ENCODE measurements at places on chromosomes 11 and 22.

- DNase-seq, result no peak
These were observed 1.3 kb downstream of the TMEM86A start for GRCh38 chr11:18699848-18700261.

- peak; percentile 23 for DNase-seq
These were observed at the start of gene MAPK8IP1 for GRCh38 chr11:45885274-45885920. MAPK8IP1 (plus strand) TSS chr11:45885651; CDS start chr11:45885821, 170 bp downstream.

DNA sequence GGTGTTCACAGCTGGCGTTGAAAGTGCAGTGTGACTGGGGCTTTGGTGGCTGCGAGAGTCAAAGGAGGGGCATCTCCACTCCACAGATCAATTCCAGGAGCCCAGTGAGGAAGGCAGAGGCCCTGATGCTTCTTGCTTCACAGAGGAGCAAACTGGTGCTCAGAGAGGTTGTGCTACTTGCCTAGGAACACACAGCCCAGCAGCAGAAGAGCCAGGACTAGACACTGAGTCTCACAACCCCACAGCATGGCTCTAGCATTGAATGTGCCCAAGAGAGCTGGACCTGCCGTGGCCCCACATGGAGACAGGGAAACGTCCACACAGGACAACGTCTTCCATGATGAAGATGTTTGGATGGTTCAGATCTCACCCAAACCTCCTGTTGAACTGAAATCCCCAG, 33.3 kb downstream of the LINC01488 start:
- DNase-seq, result no peak

- DNase-seq, result no peak
These were observed 23.1 kb upstream of the ANO5 start for GRCh38 chr11:22169833-22170232.

GRCh38 chr11:101974771-101975170, 58.4 kb upstream of the ANGPTL5 start:
- no peak for DNase-seq
